ENCODE measurements at places on chromosomes 12 and 14.

DNA sequence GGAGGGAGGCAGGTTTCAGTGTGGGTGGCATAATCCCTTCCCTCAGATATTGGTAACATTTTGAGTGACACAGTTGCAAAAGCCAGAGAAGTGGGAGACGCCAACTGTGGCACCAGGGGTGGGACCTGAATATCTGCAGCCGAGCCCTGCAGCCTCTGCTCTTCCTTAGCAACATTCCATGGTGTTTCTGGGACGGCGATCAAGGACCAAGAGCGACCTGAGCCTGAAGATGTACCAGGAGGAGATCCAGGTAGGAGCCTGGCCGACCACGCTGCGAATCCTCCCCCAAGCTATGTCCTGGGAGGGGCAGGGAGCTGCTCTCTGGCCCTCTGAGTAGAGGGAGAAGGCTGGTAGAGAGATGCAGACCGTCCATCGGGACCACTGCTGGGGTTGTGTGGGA lies 41.8 kb downstream of the SLC8B1 start:
- no peak for DNase-seq

DNA sequence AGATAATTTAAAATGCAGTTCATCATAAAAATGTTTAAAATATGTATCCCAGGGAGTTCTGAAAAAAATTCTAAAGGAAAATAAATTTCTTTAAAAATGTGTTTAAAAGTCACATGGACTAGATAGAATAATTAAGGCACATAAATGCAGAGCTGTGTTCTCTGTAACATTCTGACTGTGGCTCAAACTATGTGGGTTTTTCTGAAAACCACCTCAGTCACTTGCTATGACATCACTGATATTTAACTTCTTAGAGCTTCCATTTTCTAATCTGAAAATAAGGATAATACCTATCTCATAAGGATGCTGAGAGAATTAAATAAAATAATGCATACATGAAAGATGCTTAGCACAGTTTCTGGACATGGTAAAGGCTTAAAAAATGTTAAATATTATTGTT lies 107.3 kb downstream of the SLC41A2 start:
- DNase-seq = no peak

DNA sequence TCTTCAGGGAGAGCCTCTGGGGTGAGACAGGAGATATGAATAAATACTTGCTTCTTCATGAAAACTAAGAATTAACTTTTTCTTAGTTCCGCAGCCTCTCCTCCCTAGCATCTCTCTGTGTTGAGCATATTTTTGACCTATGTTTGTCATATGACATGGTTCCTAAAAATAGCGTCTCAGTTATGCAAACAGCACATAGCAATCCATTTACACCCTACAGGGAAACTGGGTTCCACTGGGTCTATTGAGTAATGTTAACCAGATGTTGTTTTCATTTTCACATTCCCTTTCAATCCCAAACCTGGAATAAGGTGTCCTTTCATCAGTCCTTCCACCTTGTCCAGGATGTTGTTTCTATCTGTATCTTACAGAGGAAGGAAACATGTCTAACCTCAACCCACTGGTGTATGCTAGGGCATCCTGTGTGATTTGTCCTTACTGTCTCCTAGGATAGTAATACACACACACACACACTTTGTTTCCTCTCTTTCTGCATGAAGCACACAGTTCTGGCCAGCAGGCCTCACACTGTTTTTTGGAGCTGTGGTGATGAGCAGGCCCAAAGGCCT lies 1543.5 kb downstream of the AACS start:
- no peak for DNase-seq

- DNase-seq = peak; percentile 66
These were observed 645 bp downstream of the KITLG start for GRCh38 chr12:88579601-88580050.

- DNase-seq = no peak
These were observed 6.7 kb downstream of the KRT77 start for GRCh38 chr12:52696588-52696987.

GRCh38 chr12:47938093-47938492 lies 25.3 kb upstream of the TMEM106C start:
- no peak for DNase-seq

GRCh38 chr12:111410431-111411184 lies 4.9 kb downstream of the SH2B3 start:
- no peak for DNase-seq

DNA sequence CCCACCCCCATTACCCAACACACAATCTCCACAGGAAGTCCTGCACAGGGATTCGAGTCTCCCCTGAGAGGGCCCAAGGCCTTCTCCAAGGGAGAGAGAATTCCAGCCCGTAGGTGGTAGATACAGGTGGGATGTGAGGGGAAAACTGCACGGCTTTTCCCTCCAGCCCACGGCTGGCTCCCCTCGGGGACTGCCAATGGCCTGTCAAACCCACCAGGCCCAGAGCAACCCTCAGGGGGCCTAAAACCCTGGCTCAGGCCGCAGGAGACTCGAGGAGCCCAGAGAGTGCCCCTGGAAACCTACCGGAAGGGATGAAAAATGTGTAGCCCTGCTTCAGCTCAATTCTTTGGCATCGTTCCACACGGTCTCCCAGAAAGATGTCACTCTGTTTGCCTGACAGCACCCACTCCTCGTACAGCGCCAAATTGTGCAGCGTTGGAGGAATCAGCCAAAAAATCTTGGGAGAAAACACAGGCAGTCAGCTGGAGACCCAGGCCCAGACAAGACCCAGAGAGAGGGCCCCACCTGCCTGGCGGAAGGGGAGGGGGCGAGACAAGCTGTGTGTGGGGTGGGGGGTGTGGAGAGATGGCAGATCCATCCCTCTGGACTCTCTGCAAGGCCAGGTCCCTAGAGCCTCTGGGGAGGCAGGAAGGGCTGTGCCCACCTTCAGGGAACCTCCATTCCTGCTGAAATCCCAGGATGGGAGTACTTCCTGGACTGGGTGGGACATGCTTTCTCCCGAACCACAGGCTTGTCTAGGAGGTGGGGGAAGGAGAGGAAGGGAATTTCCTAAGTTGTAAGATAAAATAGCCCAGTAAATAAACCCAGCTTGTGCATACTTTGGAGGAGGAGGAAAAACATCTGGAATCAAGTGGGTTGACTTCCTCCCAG lies 48.1 kb downstream of the KDM2B start:
- no peak for DNase-seq

GRCh38 chr12:76946446-76946845 lies 67.6 kb upstream of the CSRP2 start:
- no peak for DNase-seq

DNA sequence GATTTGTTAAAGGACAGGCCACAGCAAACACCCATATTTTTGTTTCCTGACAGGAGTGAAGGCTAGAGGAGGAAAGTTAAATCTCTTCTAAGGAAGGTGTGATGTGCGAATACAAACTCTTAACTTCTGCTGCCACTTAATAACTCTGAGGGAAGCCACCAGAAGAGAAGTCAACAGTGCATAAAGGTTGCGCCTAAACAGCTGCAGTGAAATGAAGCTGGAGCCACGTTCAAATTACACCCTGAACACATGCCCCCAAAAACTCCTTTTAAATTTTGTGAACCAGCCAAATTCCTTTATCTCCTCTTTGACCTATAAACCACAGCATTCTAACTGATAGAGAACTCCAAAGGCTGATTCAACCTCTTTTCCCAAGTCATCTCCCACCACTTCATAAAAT lies 22.4 kb downstream of the DENND5B start:
- DNase-seq = no peak

- no peak for DNase-seq
These were observed 158.7 kb downstream of the METTL25 start for GRCh38 chr12:82517027-82517426.

DNA sequence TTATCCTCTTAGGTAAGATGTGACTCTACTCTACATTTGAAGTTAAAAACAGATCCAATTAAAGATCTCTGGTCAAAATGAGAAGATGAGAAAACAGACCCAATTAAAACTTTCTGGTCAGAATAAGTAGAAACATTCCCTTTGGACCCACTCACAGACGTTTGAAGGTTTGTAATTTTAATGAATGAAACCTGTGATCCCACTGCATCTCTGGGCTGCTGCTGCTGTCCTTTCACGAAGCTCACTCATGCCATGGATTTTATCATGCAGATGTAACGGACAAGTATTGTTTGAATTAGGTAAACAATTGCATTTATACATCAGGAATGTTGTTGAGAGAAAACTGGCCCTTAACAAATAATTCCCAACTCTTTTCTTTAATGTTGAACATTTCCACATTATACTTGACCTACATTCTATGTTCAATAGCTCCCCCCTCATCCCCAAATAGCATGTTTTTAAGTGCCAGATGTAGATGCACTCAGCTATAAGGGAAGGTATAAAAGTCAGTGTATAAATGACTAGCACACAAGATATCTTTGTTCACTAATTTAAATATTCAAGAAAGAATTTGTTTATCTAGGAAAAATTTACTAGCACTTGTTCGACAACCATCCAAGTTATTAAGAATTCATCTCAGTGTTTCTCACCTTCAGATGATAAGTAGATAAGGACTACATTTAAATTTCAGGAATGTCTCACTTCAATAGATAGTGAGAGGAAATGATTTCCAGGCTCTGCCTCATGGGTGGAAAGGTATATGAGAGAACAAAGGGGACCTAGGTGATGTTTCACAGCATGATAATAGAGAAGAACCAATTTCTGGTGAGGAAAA lies 202.3 kb upstream of the LMNTD1 start:
- no peak for DNase-seq

GRCh38 chr12:132559652-132560363 lies 50.6 kb downstream of the LRCOL1 start:
- DNase-seq = peak; percentile 59

DNA sequence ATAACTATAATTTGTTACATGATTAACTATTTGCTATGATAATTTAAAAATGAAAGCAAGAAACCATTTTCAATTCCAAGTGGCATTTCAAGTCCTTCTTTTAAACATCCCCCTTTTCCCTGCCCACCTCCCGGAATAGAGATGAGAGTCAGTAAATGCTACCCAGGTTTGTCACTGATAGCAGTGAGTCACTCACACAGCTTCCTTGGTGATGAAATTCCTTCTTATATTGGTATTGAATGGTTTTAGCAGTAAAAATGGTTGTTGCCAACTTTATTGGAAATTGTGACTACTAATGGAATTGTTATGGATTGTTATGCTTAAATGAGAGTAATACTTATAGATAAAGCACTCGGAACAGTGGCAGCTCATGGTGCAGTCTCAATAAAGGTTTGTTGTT lies 90.5 kb downstream of the PPM1A start:
- no peak for DNase-seq

GRCh38 chr14:101132051-101132571 lies 228.6 kb upstream of the RTL1 start:
- DNase-seq = no peak

DNA sequence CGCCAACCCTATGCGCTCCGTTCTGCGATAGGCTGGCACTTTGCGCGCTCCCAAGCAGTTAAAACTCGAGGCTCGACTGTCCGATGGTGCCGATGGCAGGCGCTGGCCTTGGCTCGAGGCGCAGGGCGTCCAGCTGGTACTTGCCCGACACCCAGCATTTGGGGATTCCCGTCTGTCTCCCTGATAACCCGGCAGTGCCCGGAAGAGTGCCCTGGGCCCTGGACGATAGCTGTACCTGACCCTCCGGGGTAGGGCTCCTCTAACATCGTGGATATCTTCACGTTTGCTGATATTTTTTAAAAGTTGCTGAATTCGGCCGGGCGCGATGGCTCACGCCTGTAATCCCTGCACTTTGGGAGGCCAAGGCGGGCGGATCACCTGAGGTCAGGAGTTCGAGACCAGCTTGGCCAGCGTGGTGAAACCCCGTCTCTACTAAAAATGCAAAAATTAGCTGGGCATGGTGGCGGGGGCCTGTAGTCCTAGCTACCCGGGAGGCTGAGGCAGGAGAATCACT lies 908 bp upstream of the WIF1 start:
- DNase-seq = no peak

GRCh38 chr14:80948291-80948690 lies 6.8 kb upstream of the CEP128 start:
- no peak for DNase-seq

DNA sequence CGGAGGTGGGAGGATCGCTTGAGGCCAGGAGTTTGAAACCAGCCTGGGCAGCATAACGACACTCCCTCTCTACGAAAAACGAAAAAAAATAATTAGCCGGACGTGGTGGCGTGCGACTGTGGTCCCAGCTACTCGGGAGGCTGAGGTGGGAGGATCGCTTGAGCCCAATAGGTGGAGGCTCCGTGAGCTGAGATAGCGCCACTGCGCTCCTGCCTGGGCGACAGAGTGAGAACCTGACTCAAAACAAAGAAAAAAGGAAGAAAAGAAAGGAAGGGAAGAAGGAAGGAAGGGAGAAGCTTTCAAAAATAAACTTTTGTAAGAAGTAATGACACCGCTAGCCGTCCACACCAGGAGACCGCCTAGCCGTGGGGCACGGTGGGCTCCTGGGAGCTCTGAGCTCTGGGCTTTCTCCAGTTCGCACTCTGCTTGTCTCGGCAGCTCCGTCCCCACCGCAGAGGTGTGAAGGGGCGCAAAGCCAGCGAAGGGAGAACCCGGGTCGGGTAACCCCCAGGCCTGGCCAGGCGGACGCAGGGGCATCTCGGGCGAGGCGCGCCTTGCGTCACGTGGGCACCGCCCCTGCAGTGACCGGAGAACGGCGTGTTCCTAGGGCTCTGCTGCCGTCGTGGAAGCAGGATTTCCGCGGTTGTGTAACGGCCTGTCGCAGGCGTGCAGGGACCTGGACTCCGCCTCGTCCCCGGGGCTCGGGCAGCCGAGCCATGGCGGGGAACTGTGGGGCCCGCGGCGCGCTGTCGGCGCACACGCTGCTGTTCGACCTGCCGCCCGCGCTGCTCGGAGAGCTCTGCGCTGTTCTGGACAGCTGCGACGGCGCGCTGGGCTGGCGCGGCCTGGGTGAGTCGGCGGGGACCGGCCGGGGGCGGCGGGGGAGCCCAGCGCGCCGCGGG lies at the start of gene IRAK3:
TSS of gene IRAK3 (plus strand) at position 631 of the 902 bp plus-strand sequence. CDS start at position 717, 86 bp downstream.
- DNase-seq = no peak

GRCh38 chr12:77510985-77511384 lies 319.7 kb upstream of the NAV3 start:
- no peak for DNase-seq

GRCh38 chr14:75542588-75543091 lies 20.4 kb downstream of the BATF start:
- DNase-seq = no peak

GRCh38 chr12:103841690-103842584 lies 903 bp upstream of the NT5DC3 start:
- DNase-seq = no peak

GRCh38 chr12:52252728-52253343 lies 19.8 kb downstream of the KRT7 start:
- no peak for DNase-seq

GRCh38 chr12:32718926-32719325 lies 36.8 kb downstream of the YARS2 start:
- DNase-seq = no peak

GRCh38 chr14:79011091-79011919 lies 841.1 kb downstream of the NRXN3 start:
- peak; percentile 61 for DNase-seq

All from spinal cord (tissue), 10 donors.